Mesenchymal stem cell (in vitro differentiated cells and primary cell): ENCODE measurements at places on chromosomes 7 and 10.

GRCh38 chr7:6166443-6166891 is 106.0 kb downstream of the CYTH3 start:
- no peak for DNase-seq

GRCh38 chr10:57119684-57120083 is 758.6 kb upstream of the ZWINT start:
- no peak for DNase-seq

DNA sequence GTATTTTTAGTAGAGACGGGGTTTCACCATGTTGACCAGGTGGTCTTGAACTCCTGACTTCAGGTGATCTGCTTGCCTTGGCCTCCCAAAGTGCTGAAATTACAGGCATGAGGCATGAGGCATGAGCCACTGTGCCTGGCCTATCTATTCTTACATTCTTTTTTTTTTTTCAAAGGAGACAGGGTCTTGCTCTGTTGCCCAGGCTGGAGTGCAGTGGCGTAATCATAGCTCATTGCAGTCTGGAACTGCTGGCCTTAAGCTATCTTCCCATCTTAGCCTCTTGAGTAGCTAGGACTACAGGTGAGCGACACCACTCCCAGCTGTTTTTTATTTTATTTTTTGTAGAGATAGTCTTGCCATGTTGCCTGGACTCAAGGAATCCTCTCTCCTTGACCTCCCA is 20.5 kb downstream of the RSBN1L start:
- no peak for DNase-seq

- DNase-seq: no peak
Observed at GRCh38 chr10:78852466-78853240, 216.1 kb upstream of the ZMIZ1 start.

DNA sequence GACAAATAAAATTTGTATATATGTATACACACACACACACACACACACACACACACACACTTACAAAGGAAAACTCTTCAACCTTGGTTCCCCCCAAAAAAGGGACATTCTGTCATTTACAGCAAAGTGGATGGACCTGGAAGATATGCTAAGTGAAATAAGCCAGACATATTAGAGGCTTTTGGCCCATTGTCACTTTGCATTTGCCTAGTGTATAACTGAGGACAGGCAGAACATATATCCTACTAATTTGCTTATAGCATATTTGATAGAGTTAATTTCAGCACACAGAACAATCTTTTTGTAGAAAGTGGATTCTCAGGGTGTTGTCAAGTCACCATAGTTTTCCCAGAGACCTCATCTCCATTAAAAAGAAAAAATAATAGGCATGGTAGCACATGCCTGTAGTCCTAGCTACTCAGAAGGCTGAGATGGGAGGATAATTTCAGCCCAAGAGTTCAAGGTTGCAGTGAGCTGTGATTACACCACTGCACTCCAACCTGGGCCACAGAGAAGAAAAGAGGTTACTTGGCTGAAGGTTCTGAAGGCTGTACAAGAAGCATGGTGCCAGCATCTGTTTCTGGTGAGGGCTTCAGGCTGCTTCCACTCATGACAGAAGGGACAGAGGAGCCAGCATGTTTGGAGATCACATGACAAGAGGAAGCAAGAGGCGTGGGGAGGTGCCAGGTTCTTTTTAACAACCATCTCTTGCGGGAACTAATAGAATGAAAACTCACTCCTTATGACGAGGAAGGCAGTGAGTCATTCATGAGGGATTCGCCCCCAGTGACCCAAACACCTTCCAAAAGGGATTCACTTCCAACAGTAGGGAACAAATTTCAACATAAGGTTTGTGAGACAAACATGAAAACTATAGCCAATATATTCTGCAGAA is 135.6 kb downstream of the TMEM168 start:
- no peak for DNase-seq

- no peak for DNase-seq
Observed at GRCh38 chr10:104935656-104936055, 294.6 kb downstream of the SORCS3 start.

DNA sequence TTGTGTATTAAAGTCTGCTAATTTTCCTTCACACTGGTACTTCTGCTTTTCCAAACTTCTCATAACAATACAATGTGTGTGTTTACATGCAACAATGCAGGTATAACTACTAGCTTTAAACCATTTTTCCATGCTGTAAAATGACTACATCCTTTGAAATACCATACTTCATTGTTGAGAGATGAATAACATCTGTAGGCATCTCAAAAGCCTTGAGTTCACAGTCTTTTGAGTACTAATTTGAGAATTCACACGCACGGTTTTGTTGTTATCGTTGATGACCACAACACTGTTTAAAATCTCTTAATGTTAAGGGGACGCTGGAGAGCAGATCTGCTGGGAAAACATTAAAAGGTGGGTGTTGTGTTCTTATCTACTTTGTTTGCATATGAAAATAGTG is 37.4 kb downstream of the SEMA3A start:
- DNase-seq: no peak

- no peak for DNase-seq
Observed at GRCh38 chr7:33661430-33662160, 243.7 kb upstream of the BMPER start.

- no peak for DNase-seq
Observed at GRCh38 chr7:105055084-105055483, 41.1 kb downstream of the KMT2E start.

DNA sequence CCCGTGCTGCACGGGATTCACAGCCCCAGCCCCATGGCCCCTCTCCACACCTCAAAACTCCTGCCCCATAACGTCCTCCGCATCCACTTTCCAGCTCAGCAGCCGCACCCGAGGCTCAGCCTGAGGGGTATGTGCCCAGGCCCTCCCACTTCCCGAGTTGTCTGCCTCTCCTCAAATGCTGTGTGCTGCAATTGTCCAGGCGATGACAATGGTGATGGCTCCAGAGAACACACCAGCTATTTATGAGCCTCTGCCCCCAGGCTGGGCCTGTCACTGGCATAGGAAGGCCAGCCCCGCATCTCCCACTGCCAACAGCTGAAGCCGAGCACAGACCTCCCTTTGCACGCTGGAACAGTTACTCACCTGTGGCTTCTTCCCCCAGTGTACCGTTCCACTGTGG is 2.4 kb upstream of the LDB3 start:
- no peak for DNase-seq

DNA sequence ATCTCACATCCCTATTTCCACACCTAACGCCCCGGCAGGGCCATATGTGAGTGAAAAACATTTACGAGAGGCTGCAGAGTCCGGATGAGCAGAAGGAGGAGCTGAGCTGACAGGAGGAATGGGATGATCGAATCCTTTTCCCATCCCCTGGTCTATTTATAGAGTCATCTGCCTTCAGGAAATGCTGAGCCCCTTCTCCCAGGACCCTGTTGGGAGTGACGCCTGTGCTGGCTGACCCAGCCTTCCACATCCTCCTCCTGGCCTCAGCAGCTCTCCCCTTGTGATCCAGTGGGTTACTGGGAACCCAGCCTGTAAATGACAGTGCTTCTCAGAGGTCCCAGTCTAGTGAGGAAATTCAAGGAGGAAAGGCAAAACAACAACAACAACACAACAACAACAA is 16.6 kb downstream of the DENND2A start:
- peak; percentile 91 for DNase-seq

- no peak for DNase-seq
Observed at GRCh38 chr7:93574646-93575554, at the start of gene CALCR. Gene CALCR (minus strand): TSS chr7:93574724. CDS start chr7:93486981, 87,743 bp downstream.

DNA sequence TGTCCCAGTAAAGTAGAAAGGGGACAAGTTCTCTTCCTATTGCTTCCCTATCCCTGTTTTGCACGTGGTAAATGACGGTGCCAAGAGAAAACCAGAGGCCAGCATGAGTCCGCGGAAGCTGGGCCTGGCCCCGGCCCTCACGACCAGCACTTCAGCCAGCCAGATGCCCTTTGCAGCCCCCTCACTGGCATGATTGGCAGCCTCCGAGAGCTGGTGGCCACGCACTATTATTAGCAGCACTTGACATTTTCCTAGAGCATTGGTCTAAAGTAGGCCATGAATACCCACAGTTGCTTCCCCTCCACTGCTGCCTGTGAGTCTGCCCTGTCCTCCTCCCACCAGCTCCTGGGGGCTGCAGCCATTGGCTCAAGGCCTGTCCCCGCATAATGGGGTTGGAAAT is 369.1 kb downstream of the PLXNA4 start:
- no peak for DNase-seq

GRCh38 chr10:101453791-101454718 is 100.1 kb downstream of the BTRC start:
- DNase-seq: peak; percentile 65

DNA sequence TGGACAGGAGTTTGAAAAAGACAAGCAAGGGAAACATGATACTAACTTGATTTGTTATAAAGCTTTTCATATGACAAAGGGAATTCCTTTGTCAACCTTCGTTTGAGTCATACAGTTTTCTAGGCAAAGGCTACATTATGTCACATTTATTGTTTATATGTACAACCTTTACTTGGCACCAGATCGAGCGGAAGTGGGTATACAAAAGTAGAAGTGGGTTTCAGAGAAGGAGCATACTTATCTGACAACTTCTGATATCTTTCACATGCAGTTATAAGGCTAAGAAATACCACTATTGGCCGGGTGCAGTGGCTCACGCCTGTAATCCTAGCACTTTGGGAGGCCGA is 11.0 kb downstream of the STMP1 start:
- DNase-seq: peak; percentile 43

- no peak for DNase-seq
Observed at GRCh38 chr10:22977751-22978150, 49.9 kb downstream of the ARMC3 start.

DNA sequence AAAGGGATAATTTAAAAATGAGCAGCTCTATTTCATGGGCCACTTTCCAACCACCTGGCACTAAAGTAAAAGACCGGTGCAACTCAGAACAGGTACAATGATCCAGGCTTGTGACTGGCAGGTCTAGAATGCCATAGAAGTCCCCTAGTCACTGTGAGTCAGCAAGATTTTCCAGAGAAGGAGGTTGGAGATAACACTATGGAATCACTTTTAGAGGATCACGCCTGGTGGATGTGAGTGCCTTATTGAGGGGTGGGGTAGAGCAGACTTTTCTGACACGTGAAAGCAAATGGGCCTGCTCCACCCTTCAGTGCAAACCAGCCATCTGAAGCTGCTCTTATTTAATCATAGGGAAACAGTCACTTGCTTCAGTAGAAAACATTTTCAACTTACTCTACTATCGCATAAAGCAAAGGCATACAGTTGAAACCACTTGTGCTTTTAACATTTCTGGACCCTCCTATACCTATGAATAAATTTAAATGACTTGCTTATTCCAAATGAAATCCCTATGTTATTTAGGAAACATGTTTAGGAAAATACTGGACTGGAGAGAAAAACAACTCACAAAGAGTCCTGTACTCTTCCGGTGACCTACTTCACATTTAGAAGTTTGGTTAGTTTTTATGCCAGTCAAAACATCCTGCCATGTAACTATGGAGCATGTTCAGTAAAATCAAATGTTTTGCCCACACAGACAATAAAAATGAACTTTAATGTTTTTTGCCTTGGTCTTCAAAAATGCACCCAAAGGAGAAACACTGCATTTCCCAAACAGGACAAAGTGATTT is 21.5 kb upstream of the AKR1C1 start:
- peak; percentile 14 for DNase-seq

GRCh38 chr10:64558094-64558835 is 1037.1 kb downstream of the REEP3 start:
- DNase-seq: no peak

GRCh38 chr7:128880791-128881457 is 18.3 kb downstream of the ATP6V1F start:
- DNase-seq: no peak
